Activated T-helper 17 cell treated with anti-CD3 and anti-CD28 coated beads, Interleukin-2, amount 50 U/mL, for 72 hours (primary cell): ENCODE measurements at places on chromosomes 3 and 15. TPM values are rescaled to one million over a fixed set of nuclear protein-coding genes. Genes with fewer than 3 reads are reported as not detected.

Gene GHSR
- total RNA-seq, result not detected

Gene DUOX1
- 0.06 TPM for total RNA-seq

Gene PRKAR2A
- 44.5 TPM for total RNA-seq

Gene CADM2
- total RNA-seq, result not detected

Gene HIGD2B
- 0.22 TPM for total RNA-seq

Gene TF
- 1.9 TPM for total RNA-seq

Gene LRRC2
- not detected for total RNA-seq

Gene MINAR1
- total RNA-seq, result 0.77 TPM
